Neural crest cell (in vitro differentiated cells): ENCODE measurements at places on chromosomes 5 and 9. TPM values are rescaled to one million over a fixed set of nuclear protein-coding genes. Genes with fewer than 3 reads are reported as not detected.

DNA sequence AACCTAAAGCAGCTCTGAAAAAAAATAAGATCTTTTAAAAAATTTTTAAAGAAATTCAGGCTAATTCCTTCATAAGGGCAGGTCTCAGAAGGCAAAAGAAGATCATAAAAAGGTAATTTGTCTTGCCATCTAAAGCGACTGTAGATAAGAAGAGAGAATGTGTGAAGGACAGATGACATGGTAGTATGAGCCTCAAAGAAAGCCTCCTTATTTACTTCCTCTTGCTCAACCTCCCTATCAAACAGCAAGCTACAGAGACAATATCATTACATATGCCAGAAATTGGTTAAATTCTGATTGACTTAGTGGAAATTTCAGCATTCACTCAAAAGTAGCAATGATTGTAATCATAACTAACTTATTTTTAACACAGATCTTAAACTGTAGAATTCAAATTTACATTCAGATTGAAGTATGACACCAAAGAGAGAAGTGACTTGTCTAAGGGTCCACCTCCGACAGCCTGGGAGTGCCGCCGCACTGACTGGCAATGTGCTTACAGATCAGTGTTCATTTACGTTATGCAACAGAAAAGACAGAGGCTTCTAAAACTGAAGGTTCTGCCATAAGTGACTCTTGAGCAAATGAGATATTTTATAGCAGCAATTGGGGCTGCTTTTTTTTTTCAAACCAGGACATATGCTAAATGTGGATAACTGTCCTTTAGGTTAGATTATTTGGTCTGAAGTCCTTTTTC lies 132.0 kb downstream of the CEMIP2 start:
- no peak for DNase-seq

DNA sequence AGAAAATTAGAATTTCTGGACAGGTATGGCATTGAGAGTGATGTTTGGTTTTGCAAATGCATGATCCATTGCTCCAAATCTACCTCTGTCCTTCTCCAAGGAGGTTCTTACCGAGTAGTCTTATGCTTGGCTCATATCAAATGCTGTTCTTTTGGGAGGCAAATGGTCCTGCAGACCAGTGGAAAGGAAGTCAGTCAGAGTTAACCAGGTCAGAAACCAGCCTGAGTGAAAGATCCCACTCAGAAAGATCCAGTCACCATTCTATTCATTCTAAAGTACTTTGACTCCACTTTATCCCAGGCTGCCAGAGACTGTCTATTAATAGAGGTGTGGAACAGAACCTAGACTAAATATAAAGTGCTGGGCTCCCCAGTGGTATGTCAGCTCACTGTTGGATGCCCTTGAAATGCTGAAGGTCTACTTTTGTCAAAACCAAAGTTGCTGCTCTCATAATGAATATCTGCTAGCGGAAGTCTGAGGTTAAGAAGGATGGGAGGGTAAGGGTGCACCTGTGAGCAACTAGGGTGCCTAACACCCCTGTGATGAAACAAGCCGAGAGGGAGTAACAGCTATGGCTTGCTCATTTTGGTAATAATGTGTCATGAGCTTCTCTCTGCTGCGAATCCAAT lies 302.2 kb downstream of the ZNF608 start:
- DNase-seq, result no peak

DNA sequence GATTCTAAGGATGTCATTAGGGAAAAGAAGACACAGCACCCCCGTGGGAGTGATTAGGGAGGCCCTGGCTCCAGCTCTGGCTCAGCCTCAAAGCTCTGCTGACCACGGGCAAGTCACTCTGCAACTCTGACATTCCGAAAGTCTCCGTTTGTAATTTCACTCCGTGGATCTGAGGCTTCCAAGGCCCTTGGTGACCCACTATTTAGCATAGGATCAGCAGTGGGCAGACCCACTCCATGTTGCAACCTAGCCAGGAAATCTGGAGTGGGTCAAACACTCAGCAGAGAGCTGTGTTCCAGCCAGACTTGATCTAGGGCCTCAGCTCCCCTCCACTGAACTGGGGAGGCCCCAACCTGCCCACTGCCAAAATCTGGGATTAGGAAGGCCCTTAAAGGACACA lies 11.8 kb downstream of the PHF19 start:
- no peak for DNase-seq

DNA sequence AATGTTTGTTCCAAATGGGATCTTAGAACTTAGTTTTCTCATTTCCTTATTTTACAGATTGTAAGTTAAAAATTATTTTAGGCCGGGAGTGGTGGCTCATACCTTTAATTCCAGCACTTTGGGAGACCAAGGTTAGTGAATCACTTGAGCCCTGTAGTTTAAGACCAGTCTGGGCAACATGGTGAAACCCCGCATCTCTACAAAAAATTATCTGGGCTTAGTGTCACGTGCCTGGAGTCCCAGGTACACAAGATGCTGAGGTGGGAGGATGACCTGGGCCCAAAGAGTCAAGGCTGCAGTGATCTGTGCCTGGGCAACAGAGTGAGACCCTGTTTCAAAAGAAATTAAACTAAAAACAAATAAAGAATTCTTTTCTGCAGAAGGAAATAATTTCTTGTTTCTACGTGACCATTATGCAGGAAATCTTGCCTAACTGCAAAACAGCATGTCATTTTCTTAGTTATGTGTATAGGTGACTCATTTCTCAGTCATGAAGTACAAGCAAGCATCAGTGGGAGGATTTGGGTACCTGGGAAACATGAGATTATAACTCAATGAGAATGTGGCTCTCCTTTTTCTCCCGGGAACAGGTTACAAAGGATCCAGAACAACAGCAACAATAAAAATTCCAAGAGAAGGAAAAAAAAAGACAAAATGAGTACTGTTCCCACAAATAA lies 375.1 kb upstream of the ST8SIA4 start:
- no peak for DNase-seq

DNA sequence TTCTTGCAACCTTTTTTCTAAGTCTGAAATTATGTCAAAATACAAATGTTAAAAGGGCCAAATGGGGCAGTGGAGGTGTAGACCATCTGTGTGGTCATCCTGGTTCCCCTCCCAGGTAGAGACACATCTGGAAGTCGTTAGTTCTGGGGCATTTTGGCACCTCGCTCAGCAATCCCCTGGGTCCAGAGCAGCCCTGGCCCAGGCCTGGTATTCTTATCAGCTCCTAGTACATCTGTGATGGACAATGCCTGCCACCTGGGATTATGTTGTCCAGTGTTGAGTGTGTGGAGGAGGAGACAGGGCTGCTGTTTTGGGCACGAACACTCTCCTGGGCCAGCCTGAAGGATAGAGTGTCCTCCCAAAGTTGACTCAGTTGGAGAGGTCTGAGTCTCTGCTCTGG lies 74.8 kb downstream of the GADD45G start:
- DNase-seq, result no peak

The CORO2A gene
- 9.3 and 9.5 TPM in 2 replicates for total RNA-seq

The POLE3 gene
- 86.5 and 86.6 TPM in 2 replicates for total RNA-seq

The PCDHA11 gene
- total RNA-seq, result 6.5 and 6.8 TPM in 2 replicates

The PROB1 gene
- total RNA-seq, result 2.2 and 2.4 TPM in 2 replicates

DNA sequence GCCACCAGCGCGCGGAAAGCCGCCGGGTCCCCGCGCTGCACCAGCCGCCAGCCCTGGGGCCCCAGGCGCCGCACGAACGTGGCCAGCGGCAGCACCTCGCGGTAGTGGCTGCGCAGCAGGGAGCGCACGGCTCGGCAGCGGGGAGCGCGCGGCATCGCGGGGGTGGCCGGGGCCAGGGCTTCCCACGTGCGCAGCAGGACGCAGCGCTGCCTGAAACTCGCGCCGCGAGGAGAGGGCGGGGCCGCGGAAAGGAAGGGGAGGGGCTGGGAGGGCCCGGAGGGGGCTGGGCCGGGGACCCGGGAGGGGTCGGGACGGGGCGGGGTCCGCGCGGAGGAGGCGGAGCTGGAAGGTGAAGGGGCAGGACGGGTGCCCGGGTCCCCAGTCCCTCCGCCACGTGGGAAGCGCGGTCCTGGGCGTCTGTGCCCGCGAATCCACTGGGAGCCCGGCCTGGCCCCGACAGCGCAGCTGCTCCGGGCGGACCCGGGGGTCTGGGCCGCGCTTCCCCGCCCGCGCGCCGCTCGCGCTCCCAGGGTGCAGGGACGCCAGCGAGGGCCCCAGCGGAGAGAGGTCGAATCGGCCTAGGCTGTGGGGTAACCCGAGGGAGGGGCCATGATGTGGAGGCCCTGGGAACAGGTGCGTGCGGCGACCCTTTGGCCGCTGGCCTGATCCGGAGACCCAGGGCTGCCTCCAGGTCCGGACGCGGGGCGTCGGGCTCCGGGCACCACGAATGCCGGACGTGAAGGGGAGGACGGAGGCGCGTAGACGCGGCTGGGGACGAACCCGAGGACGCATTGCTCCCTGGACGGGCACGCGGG lies at the start of gene TERT:
Gene TERT, minus strand, starts transcription at position 234 of the 815 bp plus-strand sequence. Its CDS starts 79 bp downstream, at position 155.
- DNase-seq, result peak; percentile 47

The PGM5 gene
- 0.16 and 0.43 TPM in 2 replicates for total RNA-seq

DNA sequence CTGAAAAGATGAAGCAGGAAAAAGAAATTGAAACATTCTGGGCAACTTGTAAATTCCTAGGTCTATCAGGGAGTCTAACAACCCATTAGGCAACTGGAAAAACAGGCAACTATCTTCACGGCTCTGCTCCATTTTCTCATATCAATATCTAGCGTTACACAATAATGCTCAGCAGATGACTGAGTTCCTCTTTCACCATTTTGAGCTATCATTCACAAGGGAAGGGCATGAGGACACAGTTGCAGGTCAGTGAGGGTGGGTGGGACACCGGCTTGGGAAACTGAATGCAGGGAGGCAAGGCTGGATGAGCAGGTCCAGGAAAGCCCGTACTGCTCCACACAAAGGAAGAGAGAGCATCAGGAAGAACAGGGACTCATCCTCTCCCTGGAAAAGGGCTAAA lies 67.0 kb downstream of the FRMD3 start:
- no peak for DNase-seq

The ISL1 gene
- total RNA-seq, result 9.4 and 9.8 TPM in 2 replicates

DNA sequence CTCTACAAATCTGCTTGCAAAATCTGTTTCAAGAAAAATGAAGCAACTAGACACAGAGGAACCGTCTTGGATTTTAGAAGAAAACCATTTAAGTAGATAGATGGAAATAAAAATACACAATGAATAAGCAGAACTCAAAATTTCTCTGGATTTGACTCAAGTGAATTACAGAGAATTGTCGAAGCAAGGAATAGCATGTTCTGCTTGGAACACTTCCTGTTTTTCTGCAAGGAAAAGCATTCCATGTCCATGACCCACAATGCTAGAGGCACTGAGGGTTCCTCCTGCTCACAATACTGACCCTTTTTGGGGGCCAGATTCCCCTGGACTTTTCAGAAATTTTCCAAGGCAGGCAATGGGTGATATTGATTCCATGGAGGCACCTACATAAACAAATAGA lies 29.8 kb downstream of the PRUNE2 start:
- DNase-seq, result no peak

- DNase-seq, result no peak
These were observed 1231.1 kb upstream of the ACO1 start for GRCh38 chr9:31153250-31153840.

- DNase-seq, result no peak
These were observed 212.9 kb downstream of the MAPKAP1 start for GRCh38 chr9:125493881-125494652.

DNA sequence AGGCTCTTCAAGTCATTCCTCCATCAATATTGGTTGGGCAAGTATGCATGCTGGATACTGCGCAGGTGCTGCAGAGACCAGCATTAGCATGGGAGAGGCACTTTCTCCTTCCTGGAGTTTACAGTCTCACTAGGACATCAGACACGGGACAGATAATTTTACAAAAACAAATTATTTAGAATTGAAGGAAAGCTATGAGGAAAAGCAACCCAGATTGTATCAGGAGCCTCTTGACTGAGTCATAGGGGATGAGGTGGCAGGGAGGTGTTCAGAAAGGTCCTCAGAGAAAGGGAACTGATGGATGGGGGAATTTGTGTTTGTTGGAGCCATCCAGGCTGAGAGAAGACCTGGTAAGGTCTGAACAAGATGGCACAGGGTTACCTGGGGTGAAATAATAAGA lies 24.5 kb upstream of the RAB14 start:
- no peak for DNase-seq

GRCh38 chr5:148833925-148834324 lies 7.5 kb downstream of the ADRB2 start:
- DNase-seq, result no peak

DNA sequence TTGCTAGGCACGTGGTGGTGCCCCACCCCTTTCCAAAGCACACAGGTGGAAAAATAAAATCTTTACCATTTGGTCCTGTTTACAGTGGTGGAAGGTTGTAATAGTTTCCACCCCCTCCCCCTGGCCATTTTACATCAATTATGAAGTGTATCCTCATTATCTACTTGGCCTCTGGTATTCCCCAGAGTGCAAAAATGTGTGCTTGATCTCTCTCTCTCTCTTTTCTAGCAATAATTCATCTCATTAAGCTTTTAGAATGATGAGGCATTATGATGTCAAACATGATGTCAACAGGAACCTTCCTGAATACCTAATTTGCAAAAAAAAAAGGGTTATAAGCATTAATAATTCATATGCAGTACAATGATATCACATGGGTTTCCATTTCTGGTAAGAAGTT lies 3.1 kb downstream of the PDE8B start:
- no peak for DNase-seq

The PCDHA10 gene
- 7.3 and 7.4 TPM in 2 replicates for total RNA-seq

The ANKRD20A1 gene
- 1.4 and 1.6 TPM in 2 replicates for total RNA-seq

The ENTREP1 gene
- 0.36 and 0.44 TPM in 2 replicates for total RNA-seq

The NDUFS6 gene
- total RNA-seq, result 50.2 and 52.3 TPM in 2 replicates

GRCh38 chr9:100819980-100820379 lies 208.5 kb upstream of the PLPPR1 start:
- no peak for DNase-seq

GRCh38 chr5:109347252-109347888 lies 62.4 kb downstream of the PJA2 start:
- no peak for DNase-seq

GRCh38 chr9:129501771-129502319 lies 119.1 kb downstream of the C9orf50 start:
- no peak for DNase-seq

DNA sequence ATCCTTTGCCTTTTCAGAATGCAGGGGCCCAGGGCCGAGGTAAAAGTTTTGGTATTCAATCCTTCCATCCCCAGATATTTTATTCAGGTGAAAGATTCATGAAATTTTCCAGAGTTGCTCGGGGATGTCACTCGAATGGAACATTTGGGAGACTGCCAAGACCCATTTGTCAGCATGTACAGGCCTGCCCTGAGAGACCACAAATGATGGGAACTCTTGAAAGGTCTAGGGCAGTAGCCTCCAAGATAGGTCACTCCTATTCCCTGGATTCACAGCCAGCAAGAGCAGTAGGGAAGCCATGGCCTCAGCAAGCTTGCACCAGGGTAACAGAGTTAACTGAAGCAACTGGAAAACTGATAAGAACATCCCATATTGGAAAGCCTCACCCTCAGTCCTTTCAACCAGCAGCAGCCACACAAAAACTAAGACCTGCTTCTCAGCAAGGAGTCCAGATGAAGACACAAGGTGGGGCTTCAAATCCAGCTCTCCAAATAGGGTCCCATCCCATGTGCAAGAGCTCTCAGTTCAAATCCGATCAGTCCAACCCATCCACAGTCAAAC lies 12.5 kb downstream of the CARD6 start:
- DNase-seq, result no peak

The MAST4 gene
- total RNA-seq, result 7.3 TPM in 2 replicates

- DNase-seq, result no peak
These were observed 56.7 kb upstream of the ACTBL2 start for GRCh38 chr5:57539281-57539701.

The PRR16 gene
- total RNA-seq, result not detected in 2 replicates

The QSOX2 gene
- 28.0 and 28.7 TPM in 2 replicates for total RNA-seq

The CTNNAL1 gene
- total RNA-seq, result 61.9 and 63.6 TPM in 2 replicates

- DNase-seq, result no peak
These were observed 64.0 kb downstream of the SHB start for GRCh38 chr9:38004809-38005560.

- DNase-seq, result no peak
These were observed 25.6 kb downstream of the POLR1E start for GRCh38 chr9:37511016-37512010.
